Right lung (tissue), 10 donors: ENCODE measurements at places on chromosomes 6 and 20.
A peak's percentile ranks its signal among the peaks of the same experiment; 100 is the strongest.

DNA sequence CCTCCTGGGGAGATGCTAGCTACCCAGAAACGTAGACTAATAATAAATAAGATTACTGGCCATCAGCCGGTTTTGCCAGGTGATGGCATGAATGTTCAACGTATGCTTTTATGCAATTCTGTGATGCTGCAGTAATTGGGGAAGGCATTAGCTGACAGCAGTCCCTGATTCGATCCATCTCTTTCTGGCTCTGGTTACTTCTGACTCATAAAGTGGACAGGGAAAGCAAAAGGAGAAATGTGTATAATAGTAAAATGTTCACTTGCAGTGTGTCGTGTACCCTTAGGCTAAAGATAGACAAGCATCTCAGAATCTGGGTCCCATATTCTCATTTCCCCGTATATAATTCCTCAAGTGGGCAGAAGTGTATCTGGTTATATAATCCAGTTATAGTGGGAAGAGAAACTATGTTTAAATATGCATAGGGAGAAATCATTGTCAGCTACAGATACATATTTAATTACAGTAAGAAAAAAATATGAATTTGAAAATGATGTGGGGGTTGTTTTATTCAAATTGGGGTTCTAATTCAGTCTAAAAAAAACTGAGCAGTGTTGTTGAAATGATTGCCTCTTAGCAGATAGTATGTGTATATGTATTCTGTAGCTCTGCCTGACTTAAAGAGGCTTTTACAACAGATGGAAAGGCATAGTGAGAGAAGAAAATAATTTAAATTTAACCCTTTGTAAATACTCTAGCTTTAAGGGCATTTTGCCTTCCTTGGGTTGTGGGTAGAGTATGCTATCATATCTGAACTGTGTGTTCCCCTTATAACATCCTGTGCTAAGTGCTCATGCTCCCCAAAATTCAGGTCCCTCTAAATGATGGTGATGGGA lies 40.6 kb downstream of the DOK5 start:
- DNase-seq, result no peak

DNA sequence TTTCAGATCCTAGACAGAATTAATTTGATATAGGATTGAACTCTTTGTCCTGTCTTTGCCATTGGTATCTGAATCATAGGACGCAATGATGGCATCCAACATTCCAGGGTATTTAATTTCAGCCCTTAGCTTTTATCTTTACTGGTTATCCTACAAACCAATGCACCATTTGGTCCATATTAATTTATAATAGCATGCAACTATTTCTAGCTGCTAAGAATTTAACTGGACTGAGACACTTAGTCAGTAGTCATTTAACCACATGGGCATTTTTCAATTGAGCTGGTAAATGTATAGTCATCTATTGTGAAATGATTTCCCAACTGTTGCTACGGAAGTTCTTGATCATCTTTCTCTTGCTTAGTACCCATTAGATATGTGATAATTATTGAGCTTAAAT lies 141.1 kb downstream of the CD164 start:
- DNase-seq, result no peak

DNA sequence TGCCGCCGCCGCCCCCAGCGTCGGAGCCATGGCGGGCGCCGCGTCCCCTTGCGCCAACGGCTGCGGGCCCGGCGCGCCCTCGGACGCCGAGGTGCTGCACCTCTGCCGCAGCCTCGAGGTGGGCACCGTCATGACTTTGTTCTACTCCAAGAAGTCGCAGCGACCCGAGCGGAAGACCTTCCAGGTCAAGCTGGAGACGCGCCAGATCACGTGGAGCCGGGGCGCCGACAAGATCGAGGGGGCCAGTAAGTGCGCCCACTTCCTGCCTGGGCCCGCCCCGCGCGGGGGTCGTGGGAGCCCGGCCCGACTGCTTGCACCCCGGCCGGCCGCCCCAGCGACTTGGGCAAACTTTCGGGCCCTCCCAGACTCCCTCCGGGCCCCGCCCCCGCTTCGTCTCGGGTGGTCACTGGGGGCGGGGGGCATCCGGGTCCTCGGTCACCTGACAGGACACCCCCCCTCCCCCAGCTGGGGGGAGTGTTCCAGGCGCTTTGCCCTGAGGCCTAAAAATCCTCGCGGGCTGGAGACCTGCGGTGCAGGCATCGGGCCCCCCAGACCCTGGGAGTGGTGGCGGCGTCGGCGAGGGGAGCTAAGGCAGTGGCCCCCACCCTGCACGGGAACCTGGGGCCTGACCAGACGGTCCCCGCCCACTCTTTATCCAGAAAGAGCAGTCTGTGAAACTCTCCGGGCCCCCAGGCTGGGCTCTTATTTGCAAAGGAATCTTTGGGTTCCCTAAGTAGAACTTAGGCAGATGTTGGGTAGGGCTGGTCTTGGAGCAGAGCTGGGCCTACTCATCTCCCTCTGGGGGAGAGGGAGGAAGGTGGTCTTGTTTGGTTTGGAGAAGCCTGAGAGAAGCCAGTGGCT lies 501 bp downstream of the PLCG1 start:
- DNase-seq, result peak; percentile 81

DNA sequence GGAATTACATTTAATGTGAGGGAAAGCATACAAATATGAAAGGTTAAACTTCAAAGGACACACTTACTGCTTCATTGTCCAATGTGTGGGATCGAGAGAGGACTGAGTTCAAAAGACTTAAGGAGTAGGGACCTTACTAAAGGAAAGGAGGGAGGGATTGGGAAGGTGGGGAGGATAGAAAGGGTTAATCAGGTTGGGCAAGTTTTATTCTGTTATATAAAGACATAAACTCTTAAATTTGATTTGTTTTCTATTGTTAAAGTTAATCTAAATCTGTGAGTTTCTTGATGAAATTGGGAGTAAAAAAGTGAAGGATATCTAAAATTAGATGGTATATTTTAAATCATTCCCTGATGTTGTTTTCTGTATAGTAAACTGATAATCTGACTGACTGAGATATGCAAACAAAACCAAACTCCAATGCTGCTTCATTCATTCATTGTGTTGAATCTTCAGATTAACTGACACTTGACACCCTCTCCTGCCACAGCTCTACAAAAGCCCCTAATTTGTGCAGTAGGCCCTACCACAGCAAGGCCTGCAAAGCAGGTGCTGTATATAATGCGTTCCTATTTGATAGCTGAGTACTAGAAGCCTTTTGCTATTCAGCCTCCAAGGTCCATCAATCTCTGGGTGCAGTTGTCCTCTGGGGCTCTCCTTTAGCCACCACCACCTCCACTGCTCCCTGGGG lies 1.3 kb upstream of the UBE2J1 start:
- DNase-seq, result no peak

- no peak for DNase-seq
Measured at GRCh38 chr20:10540636-10541493, 105.8 kb downstream of the SLX4IP start.

DNA sequence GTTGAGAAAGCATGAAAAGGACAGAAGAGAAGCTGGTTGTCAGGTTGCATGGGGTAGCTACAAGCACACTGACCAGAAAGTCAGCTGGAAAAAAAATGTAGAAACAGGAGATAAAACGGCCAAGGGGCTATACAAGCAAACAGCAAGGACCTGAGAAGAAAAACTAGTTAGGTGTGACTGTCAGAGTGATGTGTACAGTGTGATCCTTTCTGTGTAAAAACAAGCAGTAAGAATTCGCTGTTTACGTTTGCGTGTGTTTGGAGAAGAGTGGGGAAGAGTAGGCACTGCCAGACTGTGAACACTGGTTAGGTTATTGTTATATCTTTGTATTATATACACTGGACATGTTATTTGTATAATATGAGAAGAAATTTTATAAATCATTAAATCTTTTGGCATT lies 28.1 kb downstream of the PTPN1 start:
- no peak for DNase-seq
